Activated CD4-positive, alpha-beta T cell treated with anti-CD3 and anti-CD28 coated beads, Interleukin-2, amount 10 ng/mL, durations not matched to agents 24 days and 14 days (primary cell): ENCODE measurements at places on chromosomes 1 and 21.

GRCh38 chr1:16158993-16159831, 3.3 kb upstream of the EPHA2 start:
- no peak overlapping the region for H3K4me3 ChIP-seq
- H3K36me3 ChIP-seq, result no peaks in the 10 kb centered on the region
- no peak overlapping the region for H3K27ac ChIP-seq
- peaks cover 51% of the 10 kb centered on the region for H3K27me3 ChIP-seq
- peaks cover 43% of the 10 kb centered on the region for H3K4me1 ChIP-seq

DNA sequence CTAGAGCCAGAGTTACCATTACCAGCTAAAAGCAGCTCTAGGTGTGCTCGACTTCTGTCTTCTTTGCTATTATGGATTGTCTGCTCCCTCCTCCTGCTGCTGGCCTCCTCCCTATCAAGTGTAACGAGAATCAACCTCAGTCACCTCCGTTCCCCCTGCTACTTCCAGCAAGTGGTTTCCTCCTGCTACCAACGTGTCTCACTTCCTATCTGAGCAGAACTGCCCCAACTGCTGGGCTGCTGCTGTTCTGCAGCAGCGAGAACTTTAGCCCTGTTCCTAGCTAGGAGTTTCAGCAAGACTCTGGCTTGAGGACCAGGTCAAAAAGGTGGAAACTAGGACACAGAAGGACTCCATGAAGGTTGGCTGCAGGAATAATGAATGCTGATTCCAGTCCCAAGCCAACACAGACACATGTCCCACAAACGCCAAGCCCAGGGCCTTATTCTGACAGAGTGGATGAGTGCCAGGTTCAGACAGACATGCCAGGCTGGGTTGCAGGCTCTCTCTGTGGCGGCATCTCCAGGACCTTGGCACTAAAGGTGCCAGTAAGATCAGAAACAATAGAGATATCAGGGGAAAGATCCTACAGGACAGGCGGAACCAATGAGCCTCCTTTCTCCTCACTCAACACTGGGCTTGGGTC, 46.9 kb downstream of the CD34 start:
- H3K4me1 ChIP-seq, result peaks cover 60% of the 10 kb centered on the region
- peak; percentile 87 for DNase-seq
- peak overlapping the region; percentile 90 for H3K27ac ChIP-seq
- peak overlapping the region; percentile 74 for H3K4me3 ChIP-seq

DNA sequence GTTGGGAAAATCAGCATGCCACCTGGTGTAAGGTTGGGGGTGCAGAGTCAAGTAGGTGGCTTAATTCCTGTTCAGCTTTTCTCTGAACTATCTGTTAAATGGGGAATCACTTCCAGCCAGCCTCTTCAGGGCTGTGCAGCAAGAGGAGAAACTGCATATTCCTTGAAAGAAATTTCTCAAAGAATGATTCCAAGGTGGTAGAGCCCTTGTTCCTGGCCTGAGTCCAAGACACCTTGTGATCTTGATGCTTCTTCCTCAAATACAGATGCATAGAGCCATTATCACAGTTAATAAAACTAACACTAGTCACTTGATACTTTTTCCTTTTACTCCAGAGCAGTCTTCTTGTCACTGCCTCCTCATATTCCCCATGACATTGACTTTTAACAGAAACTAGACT, 5.2 kb downstream of the TXLNA start:
- peak overlapping the region; percentile 71 for H3K4me3 ChIP-seq

DNA sequence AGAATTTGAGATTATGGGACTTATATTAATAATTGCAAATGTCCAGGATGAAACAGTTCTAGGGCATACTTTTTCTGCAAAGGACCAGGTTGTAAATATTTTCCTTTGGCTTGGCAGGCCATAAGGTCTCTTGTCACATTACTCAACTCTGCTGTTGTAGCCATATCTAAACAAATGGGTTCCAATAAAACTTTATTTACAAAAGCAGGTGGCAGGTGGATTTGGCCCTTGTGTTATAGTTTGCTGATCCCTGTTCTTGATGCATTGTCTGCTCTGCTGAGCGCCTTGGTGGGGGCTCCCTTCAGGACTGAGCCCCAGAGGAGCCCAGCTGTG, 258.5 kb downstream of the FOXD2 start:
- no peak for DNase-seq
- no peaks in the 10 kb centered on the region for H3K4me1 ChIP-seq
- H3K36me3 ChIP-seq, result no peaks in the 10 kb centered on the region
- no peak overlapping the region for H3K4me3 ChIP-seq
- H3K27me3 ChIP-seq, result no peaks in the 10 kb centered on the region

- no peaks in the 10 kb centered on the region for H3K4me1 ChIP-seq
- no peak overlapping the region for H3K27ac ChIP-seq
- H3K36me3 ChIP-seq, result no peaks in the 10 kb centered on the region
- DNase-seq, result no peak
- no peaks in the 10 kb centered on the region for H3K27me3 ChIP-seq
These were observed 168.8 kb downstream of the GRIK3 start for GRCh38 chr1:36865602-36865900.

GRCh38 chr1:207333009-207333600, 11.6 kb downstream of the CD55 start:
- H3K27ac ChIP-seq, result peak overlapping the region; percentile 67
- DNase-seq, result no peak
- H3K4me3 ChIP-seq, result peak overlapping the region; percentile 71
- H3K4me1 ChIP-seq, result peaks cover 69% of the 10 kb centered on the region
- H3K36me3 ChIP-seq, result peaks cover 88% of the 10 kb centered on the region

GRCh38 chr1:8371372-8371991, 53.6 kb downstream of the SLC45A1 start:
- H3K4me3 ChIP-seq, result no peak overlapping the region
- H3K27ac ChIP-seq, result peak overlapping the region; percentile 44
- no peaks in the 10 kb centered on the region for H3K27me3 ChIP-seq
- peaks cover 15% of the 10 kb centered on the region for H3K36me3 ChIP-seq
- DNase-seq, result no peak

- peaks cover 6% of the 10 kb centered on the region for H3K27me3 ChIP-seq
- no peaks in the 10 kb centered on the region for H3K36me3 ChIP-seq
- H3K27ac ChIP-seq, result no peak overlapping the region
- H3K4me1 ChIP-seq, result no peaks in the 10 kb centered on the region
- no peak for DNase-seq
These were observed 246.6 kb downstream of the RRAGC start for GRCh38 chr1:38612951-38613350.

GRCh38 chr1:160367934-160368923, 1.4 kb downstream of the NHLH1 start:
- no peak overlapping the region for H3K4me3 ChIP-seq
- H3K27ac ChIP-seq, result no peak overlapping the region
- no peaks in the 10 kb centered on the region for H3K36me3 ChIP-seq
- H3K27me3 ChIP-seq, result no peaks in the 10 kb centered on the region
- no peaks in the 10 kb centered on the region for H3K4me1 ChIP-seq

DNA sequence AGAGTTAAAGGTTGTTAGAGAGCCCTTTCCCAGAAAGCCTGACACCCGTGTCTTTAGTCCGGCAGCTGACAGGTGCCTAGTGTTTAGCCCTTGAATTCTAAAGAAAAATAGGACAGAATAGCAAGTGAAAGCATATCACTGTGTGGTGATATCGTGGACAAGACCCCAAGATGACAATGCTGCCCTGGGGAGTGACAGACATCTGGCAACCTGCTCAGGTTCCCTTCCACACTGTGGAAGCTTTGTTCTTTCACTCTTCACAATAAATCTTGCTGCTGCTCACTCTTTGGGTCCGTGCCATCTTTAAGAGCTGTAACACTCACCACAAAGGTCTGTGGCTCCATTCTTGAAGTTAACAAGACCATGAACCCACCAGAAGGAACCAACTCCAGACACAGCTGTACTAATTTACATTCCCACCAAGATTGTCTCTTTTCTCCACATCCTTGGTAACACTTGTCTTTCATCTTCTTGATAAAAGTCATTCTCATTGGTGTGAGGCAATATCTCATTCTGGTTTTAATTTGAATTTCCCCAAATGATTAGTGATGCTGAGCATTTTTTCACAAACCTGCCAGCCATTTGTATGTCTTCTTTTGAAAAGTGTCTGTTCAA, 107.6 kb upstream of the SGIP1 start:
- no peak overlapping the region for H3K4me3 ChIP-seq
- DNase-seq, result no peak
- H3K27ac ChIP-seq, result no peak overlapping the region
- peaks cover 17% of the 10 kb centered on the region for H3K36me3 ChIP-seq

GRCh38 chr1:28456078-28456477, 49.8 kb upstream of the RCC1 start:
- peaks cover 23% of the 10 kb centered on the region for H3K4me1 ChIP-seq
- H3K27me3 ChIP-seq, result no peaks in the 10 kb centered on the region
- H3K27ac ChIP-seq, result peak overlapping the region; percentile 79
- H3K36me3 ChIP-seq, result peaks cover 20% of the 10 kb centered on the region
- DNase-seq, result peak; percentile 71

- H3K36me3 ChIP-seq, result no peaks in the 10 kb centered on the region
- no peak overlapping the region for H3K4me3 ChIP-seq
- H3K27me3 ChIP-seq, result peaks cover 31% of the 10 kb centered on the region
- H3K4me1 ChIP-seq, result no peaks in the 10 kb centered on the region
- no peak for DNase-seq
- H3K27ac ChIP-seq, result no peak overlapping the region
These were observed 3.3 kb upstream of the GJB3 start for GRCh38 chr1:34777519-34778321.

- H3K27me3 ChIP-seq, result peaks cover 8% of the 10 kb centered on the region
- no peaks in the 10 kb centered on the region for H3K36me3 ChIP-seq
- no peak overlapping the region for H3K4me3 ChIP-seq
- no peak for DNase-seq
- no peak overlapping the region for H3K27ac ChIP-seq
These were observed 138.2 kb downstream of the ZNF326 start for GRCh38 chr1:90133133-90133532.

DNA sequence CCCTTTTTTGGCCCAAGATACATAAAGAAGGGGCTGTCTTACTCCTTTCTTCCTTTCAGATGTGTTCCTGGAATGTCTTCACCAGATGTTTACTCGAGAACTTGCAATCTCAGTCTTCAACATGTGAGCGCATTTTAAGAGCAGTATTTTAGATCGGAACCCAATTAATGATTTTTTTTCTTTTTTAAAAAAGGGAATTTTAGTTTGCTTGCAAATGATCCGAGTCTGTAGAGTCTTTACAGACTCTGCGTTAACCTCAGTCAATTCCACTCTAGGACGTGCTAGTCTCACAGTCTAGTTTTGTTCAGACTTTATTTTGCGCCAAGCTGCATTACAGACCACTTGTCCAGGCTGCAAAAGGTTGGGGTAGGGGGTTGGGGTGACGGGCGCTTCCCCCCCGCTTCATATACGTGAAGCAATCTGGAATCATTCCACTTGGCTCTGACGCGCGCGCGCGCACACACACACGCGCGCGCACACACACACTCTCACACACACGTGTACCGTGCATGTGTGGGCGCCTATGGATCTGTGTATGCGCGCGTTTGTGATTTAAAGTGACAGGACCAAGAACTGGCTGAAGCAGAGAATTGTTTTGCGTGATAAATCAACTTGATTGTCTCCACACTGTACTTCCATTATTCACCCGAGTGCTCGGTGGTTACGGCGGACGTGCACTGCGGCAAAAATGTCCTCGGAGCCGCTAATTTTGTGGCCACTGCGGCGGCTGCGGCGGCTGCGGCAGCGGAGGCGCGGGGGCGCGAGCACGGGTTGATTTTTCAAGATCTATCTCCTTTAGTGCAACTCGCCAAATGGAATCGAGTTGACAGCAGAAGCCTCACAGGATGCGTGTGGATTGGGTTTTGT, 25.6 kb upstream of the NFIA start:
- H3K27me3 ChIP-seq, result peaks cover 77% of the 10 kb centered on the region
- no peaks in the 10 kb centered on the region for H3K36me3 ChIP-seq
- H3K4me3 ChIP-seq, result peak overlapping the region; percentile 87
- H3K4me1 ChIP-seq, result peaks cover 21% of the 10 kb centered on the region
- peak; percentile 76 for DNase-seq

DNA sequence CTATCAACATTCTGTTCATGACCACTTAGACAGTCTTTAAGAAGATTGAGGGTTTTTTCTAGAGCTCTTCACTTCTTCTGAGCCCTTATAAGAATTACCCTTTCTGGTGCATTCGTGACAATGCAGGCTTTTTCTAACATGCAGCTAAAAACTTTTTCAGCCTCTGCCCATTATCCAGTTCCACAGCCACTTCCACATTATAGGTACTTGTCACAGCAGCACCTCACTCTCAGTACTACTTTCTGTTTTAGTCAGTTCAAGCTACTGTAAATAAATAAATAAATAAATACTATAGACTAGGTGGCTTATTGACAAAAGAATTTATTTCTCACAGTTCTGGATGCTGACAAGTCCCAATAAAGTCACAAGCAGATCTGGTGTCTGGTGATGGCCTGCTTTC, 284.4 kb upstream of the PKN2 start:
- H3K4me1 ChIP-seq, result no peaks in the 10 kb centered on the region
- H3K4me3 ChIP-seq, result no peak overlapping the region
- no peaks in the 10 kb centered on the region for H3K27me3 ChIP-seq
- H3K36me3 ChIP-seq, result no peaks in the 10 kb centered on the region
- no peak for DNase-seq
